ENCODE measurements at places on chromosomes 6 and 20.
A peak's percentile ranks its signal among the peaks of the same experiment; 100 is the strongest.

DNA sequence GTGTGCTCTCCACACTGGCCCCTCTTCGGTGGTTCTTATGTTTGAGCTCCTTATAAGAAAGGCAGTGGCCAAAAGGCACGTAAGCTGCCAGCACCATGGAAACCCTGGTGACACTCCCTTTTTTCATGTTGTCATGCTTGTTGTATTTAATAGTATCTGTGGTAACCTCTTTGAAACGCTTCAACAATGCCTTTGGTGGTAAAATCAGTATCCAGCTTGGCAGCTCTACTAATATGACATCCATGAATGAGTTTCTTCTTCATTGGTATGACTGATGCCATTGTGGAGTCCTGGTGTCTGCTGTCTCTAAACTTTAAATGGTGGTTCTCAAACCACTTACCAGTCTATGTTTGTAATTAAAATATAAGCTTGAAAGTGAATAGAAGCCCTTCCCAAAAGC lies 10.7 kb upstream of the MYLK2 start:
- DNase-seq = no peak

GRCh38 chr6:1963596-1963995 lies 281.8 kb downstream of the GMDS start:
- no peak for DNase-seq

- no peak for DNase-seq
These were observed 490.9 kb upstream of the JARID2 start for GRCh38 chr6:14754751-14755513.

DNA sequence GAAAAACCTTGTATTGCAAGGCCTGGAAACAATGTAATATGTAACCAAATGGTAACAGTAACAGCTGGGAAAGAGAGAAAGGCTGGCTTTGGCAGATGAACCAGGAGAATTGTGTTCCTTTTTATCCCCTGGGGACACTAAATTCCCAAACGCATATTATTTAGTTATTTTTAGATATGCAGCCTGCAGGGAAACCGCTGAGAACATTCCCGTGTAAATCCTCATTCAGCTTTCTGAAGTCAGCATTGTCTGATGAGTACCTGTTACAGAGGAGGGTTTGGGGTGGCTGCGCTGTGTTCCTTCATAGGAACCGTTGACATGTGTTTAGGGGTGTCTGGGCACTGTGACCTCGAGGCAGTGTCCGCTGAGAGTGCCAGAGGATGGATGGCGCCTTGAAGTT lies 101.3 kb downstream of the SMOC2 start:
- DNase-seq = no peak

DNA sequence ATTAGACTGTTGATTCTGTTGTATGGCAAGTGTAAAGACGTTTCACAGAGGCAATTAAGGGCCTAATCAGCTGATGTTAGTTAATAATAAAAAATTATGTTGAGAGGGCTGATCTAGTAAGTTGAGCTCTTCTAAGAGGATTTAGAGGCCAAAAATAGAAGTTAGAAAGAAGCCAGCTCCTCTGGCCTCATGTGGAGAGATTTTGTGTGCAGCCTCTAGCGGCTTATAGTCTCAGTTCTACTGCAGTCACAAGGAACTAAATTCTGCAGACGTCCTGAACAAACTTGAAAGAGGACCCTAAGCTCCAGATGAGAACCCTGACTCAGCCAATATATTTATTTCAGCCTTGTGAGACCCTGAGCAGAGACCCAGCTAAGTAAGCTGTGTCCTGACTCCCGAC lies 498.6 kb downstream of the BTBD3 start:
- no peak for DNase-seq

DNA sequence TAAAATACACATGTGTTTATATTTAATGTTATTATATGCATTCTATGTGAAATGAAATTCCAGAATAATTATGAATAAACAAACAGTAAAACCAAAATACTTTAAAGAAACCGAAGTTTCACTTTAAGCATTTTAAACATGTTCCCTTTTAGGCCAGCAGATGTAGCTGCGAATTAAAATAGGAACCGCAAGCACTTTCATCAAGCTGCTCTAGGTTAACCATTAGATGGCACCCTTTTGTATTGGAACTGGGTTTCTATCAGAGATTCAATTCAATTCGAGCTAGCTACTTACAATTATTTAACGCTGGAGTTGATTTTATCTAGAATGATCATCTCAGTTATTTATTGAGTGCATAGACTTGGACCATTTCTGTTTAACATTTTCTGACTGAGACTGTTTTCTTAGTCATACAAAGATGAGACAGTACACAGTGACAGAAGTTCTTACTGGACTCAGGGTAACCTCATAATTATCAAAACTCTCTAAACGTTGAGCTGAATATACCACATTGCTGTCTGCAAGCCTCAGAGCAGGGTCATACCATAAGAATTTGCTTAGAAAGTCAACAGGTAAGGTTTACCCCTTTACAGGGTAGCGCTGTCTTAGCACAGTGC lies 8.5 kb downstream of the TMEM242 start:
- peak; percentile 34 for DNase-seq

GRCh38 chr6:49384904-49385303 lies 78.1 kb downstream of the MMUT start:
- no peak for DNase-seq

DNA sequence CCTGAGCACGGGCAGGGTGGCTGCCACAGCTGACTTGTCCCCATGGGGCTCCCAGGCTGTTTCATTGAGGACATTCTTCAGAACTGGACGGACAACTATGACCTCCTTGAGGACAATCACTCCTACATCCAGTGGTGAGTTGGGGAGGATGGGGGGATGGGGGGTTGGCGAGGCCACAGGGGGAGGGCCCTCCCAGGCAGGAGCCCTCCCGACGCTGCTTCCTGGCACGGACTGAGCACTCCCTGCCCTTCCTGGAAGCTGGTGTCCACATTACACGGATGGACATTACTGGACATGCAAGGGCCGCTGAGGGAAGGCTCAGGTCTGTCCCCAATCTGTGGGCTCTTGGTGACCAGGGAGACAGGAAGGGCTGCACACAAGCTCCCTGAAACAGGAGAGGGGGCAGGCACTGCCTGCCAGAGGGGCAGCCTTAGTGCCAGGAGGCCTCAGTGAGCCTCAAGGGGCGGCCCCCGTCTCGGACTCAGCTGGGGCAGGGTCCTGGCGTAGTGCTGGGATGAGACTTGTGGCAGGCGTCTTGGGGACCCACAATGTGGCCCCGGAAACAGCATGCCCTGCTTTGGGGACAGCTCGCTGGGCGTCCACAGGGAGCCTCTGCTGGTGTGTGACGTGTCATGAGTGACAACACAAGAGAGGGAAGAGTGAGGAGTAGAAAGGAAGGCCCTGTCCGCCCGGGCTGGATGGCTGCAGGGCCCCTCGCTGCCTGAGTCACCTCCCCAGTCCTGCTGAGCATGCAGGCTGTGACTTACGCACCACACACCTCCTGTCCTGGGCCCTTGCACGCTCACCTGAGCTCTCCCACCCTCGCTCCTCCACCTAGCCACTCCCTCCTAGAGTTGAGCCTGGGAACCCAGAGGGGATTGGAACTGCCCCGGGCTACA lies 5.1 kb downstream of the OGFR start:
- no peak for DNase-seq

GRCh38 chr6:37814374-37814773 lies 5.2 kb upstream of the ZFAND3 start:
- DNase-seq = no peak

DNA sequence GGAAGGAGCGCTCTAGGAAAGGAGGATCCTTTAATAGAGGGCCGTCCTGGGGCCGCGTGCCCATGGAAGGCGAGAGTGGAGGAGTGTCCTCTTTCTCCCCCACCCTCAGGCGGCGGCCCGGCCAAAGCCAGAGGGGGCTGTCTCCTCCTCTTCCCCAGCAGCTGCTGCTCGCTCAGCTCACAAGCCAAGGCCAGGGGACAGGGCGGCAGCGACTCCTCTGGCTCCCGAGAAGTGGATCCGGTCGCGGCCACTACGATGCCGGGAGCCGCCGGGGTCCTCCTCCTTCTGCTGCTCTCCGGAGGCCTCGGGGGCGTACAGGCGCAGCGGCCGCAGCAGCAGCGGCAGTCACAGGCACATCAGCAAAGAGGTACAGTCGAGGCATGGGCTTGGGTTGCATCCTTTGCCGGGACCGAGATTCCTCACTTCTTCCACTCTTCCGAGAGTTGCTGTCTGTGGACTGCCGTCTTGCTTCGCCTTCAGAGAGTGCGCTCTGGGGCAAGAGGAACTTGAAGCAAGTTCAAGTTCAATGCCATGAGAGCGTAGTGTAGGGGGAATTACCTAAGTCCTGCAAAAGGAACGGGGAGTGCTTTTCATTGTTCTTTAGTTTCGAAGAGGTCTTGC lies at the start of gene LAMA2:
LAMA2 (plus strand) TSS at position 148 of the 621 bp plus-strand sequence; CDS start at position 256, 108 bp downstream.
- peak; percentile 43 for DNase-seq

- no peak for DNase-seq
These were observed 915 bp downstream of the CLVS2 start for GRCh38 chr6:122996794-122997505.

DNA sequence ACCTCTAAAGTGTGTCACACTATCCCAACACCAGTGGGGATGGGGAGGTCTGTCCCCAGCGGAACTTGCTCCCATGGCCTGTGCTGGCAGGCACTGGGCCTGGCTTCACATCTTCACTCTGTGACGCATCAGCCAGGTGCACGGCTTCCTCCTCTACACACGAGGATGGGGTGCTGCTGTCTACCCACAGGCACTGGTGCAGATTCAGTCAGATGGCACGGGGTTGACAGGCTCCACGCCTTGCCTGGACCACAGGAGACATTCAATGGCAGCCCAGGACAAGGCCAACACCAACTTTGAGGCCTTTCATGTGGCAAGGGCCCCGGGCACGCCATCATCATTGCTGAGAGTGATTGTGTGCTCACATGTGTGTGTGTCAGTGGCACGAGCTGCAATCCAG lies 92.4 kb downstream of the TMEM242 start:
- DNase-seq = no peak

DNA sequence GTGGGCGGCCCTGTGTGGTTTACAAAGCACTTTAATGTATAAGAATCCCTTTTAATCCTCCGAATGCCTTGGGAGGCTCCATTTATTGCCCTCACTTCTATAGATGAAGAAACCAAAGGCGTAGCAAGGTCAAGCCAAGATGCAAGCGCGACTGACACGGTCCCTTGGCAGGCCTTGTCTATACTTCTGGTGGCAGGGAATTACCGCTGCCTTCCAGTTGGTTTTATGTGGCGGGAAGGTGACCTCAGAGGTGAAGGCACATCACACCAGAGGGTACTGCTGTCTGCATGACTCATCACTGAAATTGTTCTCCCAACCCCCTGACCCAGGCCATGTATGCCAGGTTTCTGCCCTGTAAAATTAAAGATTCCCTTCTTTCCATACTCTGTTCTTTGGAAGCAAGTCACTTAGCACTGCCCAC lies 36.1 kb upstream of the NAA20 start:
- no peak for DNase-seq

DNA sequence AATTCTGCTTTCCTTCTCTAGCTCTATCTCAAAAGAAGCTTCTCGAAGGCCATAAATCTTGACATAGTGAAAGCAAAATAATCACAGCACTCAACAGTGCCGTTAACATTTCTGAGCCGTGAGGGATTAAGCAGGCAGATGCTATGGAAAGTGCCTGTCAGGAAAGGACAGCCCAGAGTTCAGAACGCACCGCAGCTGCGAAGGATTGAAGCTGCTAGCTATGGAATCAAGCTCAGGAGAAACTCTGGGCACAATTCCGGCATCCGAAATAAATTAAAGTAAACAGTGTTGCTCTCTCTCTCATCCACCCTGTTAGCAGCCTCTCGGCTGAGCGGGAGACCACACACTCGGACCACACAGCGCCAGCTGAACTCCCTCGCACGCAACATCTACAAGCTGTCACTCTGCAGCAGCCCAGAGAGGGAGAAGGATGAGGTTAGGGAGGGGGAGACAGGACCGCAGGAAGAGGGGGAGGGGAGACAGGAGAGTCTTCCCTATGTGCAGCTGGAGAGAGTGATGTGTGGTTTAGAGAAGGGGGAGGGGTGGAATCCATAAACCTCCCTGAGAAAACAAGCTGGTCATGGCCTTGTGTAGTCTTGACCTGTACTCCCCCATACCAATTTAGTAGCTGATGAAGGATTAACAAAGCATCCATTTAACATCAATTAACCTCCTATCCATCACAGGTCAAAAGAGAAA lies 9.0 kb downstream of the EXOC2 start:
- no peak for DNase-seq

DNA sequence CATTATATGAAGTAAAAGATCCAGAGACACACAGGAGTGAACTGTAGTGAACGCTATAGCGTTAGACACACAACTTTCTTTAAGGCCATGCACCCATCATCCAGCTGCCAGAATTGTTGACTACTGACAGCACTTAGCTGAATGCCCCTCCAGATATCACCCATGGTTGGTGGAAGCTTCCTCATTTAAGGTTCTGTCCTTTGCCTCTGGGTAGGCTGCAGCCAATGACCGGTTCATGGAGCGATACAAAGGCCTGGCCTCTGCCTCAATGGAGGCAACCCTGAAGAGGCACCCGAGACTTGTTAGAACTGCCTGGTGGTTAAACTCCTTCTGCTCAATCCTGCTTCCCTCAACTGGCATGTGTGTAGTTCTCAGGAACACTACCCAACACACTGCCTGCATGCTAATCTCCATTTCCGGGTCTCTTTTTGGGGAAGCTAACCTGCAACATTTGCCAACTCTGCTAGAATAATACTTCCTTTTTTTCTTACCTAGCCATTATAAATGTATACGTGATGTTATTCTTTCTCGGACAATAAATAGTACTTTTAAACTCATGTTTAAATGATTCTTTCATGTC lies 49.8 kb upstream of the THEMIS start:
- no peak for DNase-seq

- no peak for DNase-seq
These were observed 2.8 kb upstream of the MAS1L start for GRCh38 chr6:29490552-29490951.

- DNase-seq = no peak
These were observed 16.9 kb upstream of the PBOV1 start for GRCh38 chr6:138235205-138235604.

DNA sequence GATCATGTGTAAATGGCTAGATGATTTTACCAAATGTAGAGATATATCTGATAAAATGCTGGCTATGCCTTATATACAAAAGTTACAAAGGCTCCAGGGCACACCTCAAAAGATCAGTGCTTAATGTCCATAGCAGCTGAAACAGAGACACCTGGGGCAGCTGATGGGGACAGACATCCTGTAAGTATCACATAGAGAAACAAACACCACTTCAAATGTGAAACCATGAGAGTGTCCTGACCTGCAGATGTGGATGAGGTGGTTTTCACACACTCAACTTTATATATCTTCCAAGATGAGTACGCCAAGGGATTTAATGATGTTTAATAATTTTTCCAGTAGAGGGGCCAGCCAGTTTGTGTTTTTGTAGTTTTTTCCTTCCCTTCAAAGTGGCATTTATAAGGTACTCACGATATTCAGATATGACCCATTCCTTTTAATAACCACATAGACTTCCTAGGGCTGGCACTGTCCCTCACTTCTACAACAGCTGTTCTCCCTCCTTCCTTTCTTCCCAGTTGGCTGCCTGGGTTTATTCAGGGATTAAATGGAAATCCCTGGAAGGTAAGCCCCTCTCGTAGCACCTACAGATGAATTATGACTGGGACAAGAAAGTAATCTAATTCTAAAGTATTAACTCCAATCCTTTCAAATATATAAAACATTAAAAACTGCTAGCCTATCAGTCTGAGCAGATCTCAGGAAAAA lies 50.3 kb upstream of the MCM9 start:
- no peak for DNase-seq

GRCh38 chr20:25315418-25316210 lies 67.7 kb downstream of the PYGB start:
- DNase-seq = no peak

GRCh38 chr6:107560657-107561056 lies 70.7 kb downstream of the SOBP start:
- no peak for DNase-seq

- no peak for DNase-seq
These were observed 265.2 kb downstream of the TAF4 start for GRCh38 chr20:61800359-61801064.
